ENCODE measurements at places on chromosomes 16 and 17.

- DNase-seq, result no peak
These were observed 492 bp downstream of the SLC25A39 start for GRCh38 chr17:44324092-44324570.

DNA sequence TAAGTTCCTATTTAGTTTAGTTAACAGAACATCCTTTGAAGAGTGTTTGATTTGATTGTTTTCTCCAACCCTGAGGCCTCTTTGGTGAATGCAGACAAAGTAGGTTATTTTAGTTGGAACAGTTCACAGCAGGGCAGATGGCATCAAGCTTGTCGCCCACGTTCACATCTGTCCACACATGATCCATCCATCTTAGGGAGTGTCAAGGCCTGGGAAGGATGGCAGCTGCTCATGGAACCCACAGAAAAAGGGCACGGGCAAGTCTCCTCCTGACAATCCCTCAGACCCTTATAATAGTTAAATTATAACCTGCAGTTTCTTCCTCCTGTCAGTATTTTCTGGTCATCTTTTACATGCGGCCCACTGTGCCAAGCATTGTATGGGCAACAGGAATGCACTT is 60.2 kb downstream of the KNOP1 start:
- DNase-seq, result no peak

GRCh38 chr17:3002538-3003295 is 60.7 kb downstream of the OR1D5 start:
- DNase-seq, result no peak

DNA sequence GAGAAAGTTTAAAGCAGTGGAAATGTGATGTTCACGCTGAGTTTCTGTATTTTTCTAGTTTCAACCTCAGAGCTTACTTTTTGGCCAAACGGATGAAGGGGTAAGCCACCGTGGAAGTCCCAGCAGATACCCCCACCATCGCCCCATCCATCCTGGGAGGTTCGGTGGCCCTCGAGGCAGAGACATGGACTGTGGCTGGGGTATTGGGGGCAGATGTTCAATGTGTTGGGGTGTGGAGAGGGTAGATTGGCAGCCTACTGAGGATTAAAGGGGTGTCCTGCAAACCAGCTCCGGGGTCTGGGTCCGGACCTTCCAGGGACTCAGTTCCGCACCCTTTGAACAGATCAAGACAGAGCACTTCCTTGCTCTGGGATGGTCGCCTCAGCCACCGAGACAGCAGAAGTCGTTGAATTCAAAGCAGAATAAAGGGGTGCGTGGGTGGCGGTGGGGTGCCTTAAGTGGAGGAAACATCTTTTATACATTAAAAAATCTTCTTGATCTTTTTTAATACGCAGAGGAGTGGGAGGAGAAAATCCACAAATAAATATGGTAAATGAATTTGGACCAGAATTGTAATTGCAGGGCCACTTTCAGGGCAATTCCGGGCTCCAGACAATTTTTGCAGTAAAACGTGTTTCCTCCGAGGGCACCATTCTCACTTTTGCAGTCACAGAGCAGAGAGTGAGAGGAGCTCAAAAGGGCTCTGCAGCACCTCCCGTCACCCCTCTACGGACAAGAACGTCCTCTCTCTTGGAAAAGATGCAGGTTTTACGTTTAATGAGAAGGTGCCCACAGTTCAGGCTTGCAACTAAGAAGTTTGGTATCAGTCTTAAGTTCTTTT is 8.2 kb upstream of the CBX8 start:
- no peak for DNase-seq

DNA sequence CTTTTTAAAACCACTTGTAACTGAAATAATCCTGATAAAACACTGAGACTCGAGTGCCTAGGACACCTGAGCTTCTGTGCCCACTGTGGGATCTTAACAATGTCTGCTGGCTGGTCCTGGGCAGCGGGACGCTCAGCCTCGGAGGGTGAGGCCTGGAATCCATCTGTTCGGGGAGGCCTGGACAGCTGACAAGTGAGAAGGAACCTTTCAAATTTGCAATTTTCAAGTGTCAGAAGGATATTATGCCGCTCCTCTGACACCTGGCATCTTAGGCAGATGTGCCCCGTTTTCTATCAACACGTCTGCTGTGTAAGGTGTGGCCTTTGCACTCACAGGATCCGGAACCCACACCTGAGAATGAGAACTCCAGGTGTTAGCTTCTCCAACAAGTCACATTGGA is 33.1 kb upstream of the C16orf78 start:
- DNase-seq, result no peak

DNA sequence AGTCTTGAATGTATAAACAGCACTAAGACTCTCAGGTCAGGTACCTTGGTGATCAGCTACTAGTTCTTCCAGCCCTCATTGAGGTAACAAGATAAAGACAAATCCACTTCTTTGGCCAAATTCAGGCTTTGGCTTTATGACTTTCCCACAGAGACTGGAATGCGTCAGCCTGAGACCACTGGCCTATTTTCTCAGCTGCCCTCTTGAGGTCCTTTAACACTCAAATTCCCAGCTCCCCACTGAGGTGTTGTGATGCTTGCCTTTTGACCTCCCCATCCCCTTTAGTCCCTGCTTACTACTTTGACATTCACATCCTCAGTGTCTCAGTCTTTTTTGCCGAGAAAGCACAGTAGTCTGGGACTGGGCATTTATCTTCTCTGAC is 10.6 kb downstream of the TNFAIP1 start:
- DNase-seq, result no peak

DNA sequence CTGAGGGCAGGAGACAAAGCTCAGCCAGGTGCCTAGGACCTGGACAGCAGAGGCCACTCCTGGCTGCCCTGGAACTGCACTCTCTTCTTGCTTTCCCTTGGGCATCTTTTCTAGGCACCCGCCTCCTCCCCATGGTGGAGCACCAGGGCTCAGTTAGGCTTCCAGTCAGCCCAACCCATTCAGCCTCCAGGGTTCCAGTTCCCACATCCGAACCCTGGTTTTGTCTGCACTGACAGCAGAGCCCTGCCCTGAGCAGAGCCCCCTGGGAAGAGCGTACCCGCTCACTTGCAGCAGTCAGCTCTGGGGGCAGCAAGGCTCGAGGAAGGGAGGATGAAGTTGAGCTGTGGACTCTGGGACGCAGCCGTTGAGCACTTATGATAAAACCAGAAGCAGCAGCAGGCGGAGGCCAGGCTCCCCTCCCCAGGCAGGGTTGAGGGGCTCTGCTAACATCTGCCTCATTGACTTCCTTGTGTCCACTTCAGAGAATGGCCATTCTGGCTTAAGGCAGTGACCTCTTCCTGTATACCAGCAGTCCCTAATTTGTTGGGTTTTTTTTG is 213.2 kb downstream of the NTN1 start:
- DNase-seq, result no peak

- no peak for DNase-seq
These were observed 8.8 kb downstream of the ADAT1 start for GRCh38 chr16:75614066-75614897.

DNA sequence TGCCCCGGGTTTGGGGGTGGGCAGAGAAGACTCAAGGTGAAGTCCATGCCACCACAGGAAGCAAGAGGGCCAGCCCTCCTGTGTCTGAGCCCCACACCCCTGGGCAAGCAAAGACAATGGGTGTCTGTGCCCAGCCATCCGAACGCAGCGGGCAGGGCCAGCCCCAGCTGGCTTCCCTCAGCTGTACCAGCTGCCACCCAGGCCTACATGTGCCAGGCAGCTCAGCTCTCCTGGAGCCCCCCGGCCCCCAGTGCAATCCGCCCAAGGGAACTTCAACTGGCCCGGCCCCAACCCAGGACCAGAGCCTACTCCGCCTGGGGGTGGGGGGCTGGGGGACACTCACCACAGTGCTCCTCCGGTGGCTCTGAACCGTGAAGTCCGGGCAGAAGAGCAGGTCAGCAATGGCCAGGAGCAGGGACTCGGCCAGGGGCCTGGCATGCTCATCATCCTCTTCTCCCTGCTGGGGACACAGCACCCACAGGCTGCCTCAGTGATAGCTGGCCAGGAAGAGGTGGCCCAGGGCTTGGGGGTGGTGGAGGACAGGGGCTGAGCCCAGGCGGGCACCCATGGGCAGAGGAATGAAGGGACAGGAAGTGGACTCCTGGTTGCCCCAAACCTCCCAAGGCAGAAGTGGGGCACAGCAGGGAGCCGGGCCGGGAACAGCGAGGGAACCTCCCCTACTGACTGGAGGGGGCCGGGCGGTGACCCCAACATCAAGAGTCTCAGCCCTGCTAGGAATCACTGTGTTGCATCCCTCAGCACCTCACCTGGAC is 9.8 kb downstream of the HID1 start:
- no peak for DNase-seq

DNA sequence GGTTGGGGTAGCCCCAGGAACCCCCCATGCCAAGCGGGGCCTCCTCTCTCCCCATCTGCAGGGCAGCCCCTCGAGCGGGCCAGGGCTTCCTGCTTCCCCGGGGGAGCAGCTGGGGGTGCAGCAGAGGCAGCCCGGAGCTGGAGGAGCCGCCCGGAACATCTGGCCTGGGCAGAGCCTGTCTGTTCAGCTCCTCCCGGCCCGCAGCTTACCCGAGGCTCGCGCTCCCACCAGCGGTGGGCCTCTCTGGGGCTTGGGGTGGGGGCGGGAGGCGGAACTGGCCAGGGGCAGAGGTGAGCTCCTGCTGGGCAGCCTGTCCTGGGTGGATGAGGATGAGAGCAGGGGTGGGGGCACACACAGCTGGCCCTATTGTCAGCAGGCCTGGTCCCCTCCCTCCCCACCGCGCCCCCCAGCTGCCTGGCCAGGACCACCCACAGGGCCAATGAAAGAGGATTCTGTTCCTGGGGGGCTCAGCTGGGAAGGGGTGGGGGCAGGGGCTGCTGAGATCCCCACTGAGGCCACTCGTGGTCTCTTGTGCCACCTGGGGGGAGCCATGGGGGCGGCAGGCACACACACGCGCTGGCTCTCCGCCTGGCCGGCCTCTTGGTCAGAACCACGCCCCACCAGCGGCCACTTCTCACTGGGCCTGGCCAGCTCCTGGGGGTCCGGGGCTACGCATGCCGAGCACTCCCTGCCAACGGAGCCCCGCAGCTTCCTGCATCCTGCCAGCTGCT is 34.7 kb downstream of the BAHCC1 start:
- no peak for DNase-seq

DNA sequence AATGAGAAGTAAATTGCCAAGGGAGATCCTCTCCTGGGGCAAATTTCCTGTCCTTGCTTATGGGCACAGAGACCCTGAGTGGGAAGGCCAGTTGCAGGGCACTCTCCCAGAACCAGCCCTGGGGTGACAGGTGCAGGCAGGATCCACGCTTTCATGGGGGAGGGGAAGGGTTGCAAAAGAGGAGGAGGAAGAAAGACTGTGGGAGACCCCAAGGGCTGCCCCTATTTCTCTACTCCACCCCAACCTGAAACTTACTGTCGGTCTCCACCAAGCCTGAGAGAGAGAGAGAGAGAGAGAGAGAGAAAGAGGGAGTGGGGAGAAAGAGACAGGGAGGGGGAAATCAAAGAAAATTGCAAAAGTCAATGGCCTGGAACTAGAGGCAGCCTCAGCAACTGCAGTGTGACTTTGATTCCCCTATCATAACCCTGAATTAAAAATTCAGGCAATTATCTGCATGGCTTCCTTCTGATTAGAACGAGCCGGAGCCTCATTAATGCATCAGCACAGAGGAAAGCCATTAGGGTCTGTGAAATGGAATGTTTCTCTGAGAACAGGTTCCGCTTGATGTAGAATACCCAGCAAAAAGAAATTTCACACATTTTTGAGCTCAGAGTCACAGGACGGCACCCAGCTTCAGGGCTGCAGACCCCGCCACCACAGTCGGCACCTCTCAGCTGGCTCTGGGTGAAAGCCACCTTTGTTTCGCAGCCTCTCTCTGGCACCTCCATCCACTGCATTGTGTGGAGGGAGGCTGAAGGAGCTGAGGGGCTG is 45.1 kb upstream of the HNF1B start:
- no peak for DNase-seq

- DNase-seq, result no peak
These were observed 26.0 kb downstream of the TK2 start for GRCh38 chr16:66523861-66524354.

- DNase-seq, result no peak
These were observed 13.3 kb downstream of the TSPOAP1 start for GRCh38 chr17:58315281-58315711.

DNA sequence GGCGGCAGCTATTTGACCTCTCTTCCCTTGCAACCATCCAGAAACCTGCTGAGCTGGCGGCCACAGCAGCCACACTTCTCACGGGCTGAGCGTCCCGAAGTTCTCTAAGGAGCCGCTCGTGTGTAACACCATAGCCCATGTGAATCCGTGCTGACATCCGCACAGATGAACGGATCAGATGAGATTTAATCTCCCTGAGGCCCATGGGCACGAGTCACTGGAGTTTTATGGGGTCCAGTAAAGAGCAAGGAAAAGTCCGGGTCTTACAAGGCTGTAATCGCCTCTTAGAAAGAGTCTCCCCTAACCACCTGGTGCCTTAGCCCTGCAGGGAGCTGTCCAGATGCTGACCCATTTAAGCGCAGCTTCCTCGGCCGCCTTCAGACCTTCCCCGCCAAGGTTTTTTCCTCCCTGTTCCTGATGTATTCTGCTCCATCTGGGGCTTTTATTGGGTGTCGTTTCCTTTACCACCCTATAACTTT is 5.5 kb upstream of the CACNG5 start:
- DNase-seq, result no peak

DNA sequence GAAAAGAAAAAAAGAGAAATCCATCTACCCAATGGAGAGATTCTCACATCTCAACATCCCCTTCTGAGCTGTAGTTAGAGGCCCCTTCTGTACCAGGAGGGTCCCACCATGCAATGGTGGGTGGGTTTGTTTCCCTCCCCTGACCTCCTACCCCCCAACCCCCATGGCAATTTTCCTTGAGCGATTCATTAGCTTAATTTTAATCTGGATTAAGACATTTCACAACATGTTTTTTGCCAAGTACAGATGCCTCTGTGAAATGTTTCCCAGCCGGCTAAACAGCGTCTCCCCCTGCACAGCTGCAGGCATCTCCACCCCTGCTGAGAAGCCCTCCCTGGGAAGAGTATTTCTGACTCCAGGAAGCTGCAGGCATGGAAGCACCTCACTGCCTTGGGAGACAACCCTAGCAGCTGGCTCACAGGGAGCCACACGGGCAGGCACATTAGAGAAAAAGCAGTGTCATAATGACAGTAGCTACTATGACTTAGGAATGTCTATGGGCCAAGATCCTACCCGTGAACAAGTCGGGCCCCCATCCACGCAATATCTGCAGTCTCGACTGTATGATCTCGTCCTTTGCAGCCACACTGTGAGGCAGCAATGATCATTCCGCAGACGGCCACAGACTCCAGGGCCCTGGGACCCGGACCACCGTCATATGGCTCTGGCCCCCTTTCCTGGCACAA is 117.3 kb downstream of the ADCY9 start:
- DNase-seq, result no peak

DNA sequence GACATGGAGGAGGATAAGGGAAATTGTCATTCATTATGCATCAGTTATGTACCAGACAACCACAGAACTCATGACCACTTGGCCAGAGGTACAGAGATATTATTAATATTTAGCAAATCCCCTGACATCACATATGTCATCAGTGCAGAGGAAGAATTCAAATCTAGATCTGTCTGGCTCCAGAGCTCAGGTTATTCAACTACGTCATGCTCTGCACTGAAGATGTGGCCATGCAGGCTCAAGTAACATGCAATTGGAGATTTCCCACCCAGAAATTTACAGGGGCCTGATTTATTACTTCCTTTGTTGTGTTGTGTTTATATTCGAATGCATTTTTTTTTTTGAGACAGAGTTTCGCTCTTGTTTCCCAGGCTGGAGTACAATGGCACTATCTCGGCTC is 224.3 kb downstream of the HS3ST4 start:
- no peak for DNase-seq

- peak; percentile 72 for DNase-seq
These were observed 792 bp downstream of the TMEM231 start for GRCh38 chr16:75555213-75555706.
